ENCODE measurements at places on chromosomes 2 and 18.
A peak's percentile ranks its signal among the peaks of the same experiment; 100 is the strongest.

DNA sequence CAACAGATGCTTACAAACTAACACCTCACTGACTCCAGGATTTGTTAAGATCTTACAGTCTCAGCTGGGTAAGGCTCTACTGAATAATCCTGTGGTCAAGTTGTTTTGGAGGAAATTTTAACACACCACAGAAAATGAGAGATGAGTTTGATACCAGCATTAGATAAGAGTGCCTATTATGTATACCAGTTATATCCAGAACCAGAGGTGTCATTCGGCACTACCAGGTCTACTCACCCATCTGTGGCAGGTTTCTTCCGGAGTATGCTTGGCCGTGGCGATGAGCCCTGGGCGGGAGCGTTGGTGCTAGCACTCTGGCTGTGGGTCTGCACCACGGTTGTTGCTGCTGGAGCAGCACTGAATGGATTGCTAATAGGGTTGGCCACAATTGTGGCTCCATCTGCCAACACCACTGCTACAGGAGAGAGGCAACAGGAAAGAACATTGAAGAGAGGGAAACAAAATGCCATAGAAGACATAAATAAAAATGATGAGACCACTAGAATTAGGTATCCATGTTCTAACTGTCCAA is 41.2 kb downstream of the SAP130 start:
- DNase-seq: no peak

GRCh38 chr2:75573145-75573878 is 12.6 kb upstream of the EVA1A start:
- no peak for DNase-seq

- no peak for DNase-seq
These were observed 93.4 kb downstream of the GLI2 start for GRCh38 chr2:120828829-120829632.

DNA sequence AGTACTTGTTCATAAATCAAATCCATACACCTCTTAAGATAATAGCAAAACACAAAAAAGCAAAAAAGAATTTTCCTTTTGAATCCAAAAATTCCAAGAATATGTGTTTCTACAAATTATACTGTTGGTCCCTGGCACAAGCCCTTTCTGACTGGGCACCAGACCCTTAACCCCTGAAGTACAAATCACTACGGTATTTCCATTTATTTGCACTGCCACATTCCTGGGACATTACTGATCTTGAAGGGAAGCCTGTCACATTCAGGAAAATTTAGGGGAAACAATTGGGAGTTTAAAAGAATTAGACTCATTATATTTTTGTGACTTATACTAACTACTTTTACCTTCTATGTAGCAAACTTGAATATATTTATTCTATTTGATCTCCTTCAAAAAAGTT is 98.8 kb downstream of the ZNF521 start:
- DNase-seq: no peak

DNA sequence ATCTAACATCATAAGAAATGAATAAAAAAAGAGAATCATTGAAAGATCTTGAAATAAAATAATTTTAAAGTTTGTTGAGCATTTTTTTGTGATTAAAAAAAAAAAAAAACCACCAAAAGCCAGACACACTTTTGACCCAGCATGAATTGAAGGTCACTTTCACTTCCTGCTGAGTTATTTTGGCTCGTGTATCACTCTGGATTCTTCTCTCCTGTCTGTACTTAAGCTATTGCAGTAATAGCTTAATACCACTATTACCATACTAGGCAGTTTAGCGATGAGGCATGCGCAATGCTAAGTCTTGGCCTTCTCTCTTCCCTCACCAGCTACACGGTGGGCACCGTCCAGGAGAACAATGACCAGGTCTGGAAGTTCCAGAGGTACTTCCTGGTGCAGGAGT is 54.5 kb upstream of the SPP2 start:
- no peak for DNase-seq

- peak; percentile 62 for DNase-seq
These were observed 69.8 kb downstream of the NFATC1 start for GRCh38 chr18:79465392-79465991.

DNA sequence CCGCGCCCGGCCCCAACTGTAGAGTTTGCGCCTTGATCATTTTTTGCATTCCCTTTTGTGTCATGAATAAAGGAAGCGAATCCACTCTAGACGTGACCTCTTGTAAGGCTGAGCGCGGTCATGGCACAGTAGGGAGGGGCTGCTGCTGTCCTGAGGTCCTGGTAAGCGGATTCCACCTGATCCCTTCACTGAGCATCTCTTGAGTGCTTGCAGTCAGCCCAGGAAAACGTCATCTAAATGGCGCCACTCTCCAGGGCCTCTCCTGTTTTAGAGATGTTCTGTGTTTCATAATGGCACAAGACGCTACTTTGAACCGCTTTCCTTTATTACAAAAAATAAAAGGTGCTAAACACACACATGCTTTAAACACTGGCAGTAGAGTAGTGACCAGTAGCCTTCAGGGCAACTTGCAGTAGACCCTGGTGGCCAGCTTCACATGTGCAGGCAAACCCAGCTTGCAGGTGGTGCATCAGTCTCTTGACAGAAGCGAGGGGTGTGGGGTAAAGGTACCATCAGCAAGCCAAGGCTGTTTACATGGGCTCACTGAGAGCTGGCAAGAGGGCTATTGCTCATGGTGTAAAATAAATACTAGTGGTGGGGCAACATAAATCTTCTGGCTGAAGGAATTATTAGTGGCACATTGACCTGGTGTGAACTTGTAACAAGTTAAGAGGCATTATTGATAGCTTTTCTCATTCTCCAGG is 43.0 kb upstream of the ACKR3 start:
- no peak for DNase-seq

DNA sequence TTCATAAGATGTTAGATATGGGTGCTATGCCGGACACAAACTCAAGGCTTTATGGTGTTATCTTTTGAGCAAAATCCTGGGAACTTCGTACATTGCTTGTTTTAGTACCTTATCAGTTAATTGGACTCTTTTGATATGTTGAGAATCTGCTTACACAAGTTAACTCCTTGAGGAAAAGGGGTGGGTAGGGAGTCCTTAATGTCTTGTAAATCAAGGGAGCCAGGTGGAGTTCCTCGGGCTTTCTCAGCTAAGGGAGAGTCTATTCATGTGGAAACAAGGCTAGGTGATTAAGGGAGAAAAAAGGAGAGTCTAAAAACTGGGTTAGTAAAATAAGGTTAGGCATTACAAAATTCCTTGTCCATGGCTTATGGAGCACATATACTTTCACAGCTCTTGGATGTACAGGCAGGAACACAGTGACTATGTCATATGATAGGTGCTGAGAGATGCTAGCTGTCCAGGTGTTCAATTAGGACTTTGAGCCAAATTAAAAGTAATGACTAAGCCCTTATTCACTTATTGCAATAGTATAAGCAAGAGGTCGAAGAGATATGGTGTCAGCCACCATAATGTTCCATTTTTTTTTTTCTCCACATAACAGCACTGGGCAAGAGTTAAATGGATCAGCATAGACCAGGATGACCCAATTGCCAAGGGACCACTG is 59.5 kb upstream of the DYNAP start:
- no peak for DNase-seq

- no peak for DNase-seq
These were observed 100.5 kb downstream of the SOS1 start for GRCh38 chr2:39020383-39020782.

DNA sequence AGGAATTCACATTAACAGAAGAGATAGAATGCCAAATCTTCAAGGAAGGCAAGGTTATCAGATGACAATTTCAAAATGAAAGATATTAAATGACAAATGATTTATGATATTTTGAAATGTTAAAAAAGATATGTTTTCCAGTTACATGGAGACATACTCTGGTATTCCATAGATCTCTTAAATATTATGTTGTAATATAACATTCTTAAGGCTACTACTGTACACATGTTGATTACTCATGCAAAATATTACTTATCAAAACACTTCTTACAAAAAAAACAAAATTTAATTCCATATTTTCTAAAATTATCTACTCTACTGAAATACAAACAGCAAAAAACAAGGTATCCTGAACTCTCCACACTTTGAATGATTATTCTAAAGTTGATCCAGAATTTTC is 22.9 kb downstream of the RTTN start:
- DNase-seq: no peak

- DNase-seq: no peak
These were observed 21.0 kb upstream of the IL37 start for GRCh38 chr2:112889976-112890375.

GRCh38 chr18:42185486-42185885 is 230.5 kb downstream of the PIK3C3 start:
- no peak for DNase-seq

DNA sequence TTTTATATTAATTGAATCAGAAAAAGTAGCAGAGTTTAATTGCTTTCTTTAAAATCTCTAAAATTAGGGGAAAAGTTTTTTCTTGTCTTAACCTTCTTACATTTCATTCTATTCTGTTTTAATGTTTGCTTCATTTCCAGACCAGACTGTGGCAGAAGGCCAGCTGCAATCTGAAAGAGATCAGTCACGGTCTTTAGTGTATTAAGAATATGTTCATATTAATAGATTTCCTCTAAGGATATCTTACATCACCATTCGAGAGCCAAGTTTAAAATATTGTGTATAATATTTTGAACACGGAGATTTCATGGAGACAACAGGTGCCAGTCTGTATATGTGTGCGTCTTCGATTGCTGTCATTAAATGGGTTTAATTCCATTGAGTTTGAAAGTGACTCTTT is 230.9 kb upstream of the ZSWIM2 start:
- no peak for DNase-seq

DNA sequence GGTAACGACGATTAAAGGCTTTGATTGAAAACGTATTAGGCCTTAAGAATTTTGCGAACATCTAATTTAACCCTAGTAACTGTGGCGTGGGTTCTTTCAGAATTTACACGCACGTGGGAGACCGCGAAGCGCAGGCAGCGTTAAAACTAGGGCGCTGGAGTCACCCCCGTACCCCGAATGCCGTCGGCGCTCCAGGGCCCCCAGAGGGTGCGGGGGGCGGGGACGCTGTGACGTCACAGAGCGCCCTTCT is 673 bp upstream of the SMCHD1 start:
- peak; percentile 89 for DNase-seq

DNA sequence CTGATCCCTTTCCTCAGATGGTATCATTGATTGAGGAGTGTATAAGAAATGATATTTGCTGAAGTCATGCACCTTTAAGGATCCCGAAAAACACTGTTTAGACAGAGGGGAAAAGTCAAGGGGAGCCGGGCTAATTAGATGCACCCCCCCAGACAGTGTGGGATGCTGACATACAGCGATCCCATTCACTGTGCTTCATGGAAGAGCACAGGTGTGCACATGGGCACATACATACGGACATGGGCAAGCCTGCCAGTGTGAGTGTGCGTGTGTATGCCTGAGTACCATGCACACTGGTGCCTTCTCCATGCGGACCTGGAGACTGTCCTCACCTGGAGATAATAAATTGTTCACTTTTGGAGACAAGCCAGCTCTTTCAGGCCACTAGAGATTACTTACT is 22.6 kb downstream of the MEIS1 start:
- no peak for DNase-seq

DNA sequence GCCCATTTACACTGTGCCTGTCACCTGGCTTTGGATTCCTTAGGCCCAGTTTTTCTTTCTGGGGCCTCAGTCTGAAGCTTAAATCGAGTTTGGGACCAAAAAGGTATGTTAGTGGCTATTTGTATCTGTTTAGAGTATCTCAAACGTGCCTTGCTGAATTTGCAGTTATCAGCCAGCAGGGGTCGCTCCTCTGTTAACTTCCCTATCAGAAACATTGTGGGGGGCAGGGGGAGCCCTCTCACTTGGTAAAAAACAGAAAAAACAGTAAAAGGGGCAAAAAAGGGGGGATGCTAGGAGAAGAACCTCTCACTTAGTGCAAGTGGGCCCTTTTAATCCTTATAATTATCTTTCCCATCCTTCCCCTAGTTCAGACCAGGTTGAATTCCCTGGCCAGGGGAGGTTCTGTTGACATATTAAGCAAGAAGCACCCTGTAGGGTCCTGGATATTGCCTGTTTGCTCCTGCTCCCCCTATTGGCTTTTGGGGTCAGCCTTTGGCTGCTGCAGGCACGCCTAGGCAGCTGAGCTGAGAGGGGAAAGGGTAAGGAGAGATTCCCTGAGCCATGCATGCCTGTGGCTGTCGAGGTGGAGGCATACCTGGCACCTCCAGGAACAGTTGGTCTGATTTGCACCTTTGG is 8.8 kb upstream of the IFIH1 start:
- no peak for DNase-seq

DNA sequence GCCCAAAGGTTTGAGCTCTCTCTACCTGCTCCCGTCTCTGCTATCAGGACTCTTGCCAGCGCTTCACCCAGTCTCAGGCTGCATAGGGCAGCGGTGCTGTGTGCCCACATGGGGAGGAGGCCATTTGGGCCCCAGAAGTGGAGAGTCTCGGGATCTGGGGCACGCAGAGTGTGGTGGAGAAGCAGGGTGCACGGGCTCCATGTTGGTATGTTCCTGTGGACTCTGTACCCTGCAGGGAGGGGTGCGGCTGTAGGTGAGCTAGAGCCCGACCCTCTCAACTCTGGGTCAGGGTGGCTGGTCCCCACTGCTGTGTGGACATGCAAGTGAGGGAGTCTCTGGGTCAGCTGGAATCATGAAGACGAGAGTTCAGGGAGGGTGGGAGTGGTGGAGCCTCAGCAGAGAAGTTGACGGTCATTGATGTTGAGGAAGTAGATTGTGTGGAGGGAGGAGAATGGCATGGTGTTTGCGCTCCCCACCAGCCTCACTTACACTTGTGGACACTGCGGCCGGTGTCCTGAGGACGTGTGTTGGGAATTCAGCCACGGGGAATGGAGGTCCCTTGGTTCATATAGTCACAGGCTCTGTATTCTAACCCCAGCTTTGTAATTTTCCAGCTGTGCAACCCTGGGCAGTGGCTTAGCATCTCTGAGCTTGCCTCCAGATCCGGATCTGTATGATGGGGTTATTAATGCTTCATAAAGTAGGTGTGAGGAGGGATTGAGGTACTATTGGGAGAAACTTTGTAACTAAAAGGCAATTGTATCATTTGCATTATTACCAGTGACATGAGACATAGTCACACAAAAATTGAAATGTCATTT is 840 bp upstream of the PSD4 start:
- DNase-seq: no peak

DNA sequence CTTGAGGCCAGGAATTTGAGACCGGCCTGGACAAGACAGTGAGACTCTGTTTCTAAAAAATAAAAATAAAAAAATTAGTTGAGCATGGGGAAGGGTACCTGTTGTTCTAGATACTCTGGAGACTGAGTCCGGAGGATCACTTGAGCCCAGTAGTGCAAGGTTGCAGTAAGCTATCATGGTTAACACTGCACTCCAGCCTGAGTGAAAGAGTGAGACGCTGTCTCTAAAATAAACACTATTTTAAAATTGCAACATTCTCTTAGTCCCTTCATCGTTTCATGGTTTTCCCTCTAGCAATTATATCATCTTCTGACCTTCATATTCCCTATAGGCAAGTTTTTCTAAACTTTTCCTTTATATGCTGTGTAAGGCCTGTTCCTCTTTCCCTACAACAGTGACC is 248.5 kb downstream of the VAPA start:
- no peak for DNase-seq

GRCh38 chr2:109448207-109448606 is 165.6 kb downstream of the SEPTIN10 start:
- DNase-seq: no peak

- no peak for DNase-seq
These were observed 47.1 kb downstream of the CENPO start for GRCh38 chr2:24840164-24840869.

Data from CD4-positive, alpha-beta T cell treated with Interleukin-15 for 1 hour (primary cell).